ENCODE measurements at places on chromosomes 1 and 21.

DNA sequence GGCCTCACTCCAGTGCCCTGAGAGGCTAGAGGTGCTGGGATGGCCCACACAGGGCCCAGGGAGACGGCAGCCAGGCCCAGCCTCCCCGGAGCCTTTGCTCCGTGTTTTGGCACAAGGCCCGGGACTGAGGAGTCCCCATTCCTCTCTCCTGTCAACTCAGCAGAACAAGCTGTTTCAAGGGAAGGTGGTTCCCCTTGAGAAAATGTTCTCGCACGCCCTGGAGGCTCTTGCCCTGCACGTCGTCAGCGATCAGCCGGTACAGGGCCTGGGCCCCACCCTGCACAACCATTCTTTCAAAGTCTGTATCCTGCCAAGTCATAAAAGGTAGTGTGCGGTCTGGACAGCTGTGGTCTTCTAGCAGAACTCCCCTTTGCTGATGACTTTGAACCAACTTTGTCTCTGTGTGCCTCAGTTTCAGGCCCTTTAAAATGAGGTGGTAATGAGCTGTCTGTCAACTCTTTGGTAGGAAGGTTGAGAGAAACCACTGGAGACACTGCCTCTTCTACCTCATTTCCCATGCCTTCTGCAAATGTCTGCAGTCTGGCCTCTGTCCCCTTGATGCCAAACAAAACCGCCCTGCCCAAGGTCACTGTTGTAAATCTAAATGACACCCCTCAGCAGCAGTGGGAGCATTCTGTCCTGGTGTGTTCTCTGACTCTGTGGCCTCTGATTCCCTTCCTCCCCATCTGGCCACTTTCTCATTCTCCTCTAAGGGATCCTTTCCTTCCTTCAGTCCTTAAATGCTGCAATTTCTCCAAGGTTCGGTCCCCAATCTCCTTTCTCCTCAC lies 138.6 kb upstream of the JUN start:
- DNase-seq = no peak

GRCh38 chr1:39928809-39929587 lies 25.9 kb upstream of the MFSD2A start:
- DNase-seq = no peak

- DNase-seq = no peak
Observed at GRCh38 chr1:18007391-18008041, 100.1 kb upstream of the IGSF21 start.

- DNase-seq = no peak
Observed at GRCh38 chr21:31983120-31983519, 110.3 kb downstream of the HUNK start.

GRCh38 chr1:3837685-3838084 lies 19.3 kb downstream of the CEP104 start:
- DNase-seq = no peak

- no peak for DNase-seq
Observed at GRCh38 chr21:27536319-27536718, 569.4 kb upstream of the ADAMTS5 start.

DNA sequence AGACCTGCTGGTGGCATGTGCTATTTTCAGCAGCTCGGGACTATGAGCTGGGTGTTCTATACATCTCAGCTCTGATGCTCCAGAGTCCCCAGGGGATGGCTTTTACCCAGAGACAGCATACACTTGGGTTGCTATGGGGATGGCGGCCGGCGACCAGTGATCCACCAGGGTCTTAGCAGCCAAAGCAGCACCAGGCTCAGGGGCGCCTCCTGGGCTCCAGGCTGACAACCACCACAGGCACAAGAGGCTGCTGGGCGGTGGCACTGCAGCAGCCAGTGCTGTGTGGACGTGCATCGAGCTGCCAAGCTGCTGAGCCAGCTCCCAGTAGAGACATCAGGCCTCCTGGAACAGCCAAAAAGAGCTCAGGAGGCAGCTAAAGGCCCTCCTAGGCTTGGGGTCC lies 37.6 kb upstream of the CLSTN1 start:
- no peak for DNase-seq

GRCh38 chr1:172322219-172323061 lies 98.0 kb upstream of the C1orf105 start:
- no peak for DNase-seq

DNA sequence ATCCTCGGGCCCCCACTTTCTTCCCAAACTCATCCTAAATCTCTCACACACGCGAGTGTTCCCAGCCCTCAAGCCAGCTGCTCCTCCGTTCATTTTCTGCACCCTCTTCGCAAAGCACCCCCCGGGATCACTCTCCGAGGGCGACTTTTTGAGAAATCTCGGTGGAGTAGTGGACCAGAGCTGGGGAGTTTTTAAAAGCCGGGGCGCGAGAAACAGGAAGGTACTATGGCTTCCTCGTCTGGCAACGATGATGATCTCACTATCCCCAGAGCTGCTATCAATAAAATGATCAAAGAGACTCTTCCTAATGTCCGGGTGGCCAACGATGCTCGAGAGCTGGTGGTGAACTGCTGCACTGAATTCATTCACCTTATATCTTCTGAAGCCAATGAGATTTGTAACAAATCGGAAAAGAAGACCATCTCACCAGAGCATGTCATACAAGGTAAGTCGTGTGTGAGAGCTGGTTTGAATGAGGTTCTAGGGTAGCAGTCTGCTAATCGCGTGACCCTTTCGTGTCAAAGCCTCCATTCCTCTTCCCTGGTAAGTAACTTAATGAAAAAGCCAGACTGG lies 800 bp downstream of the DR1 start:
- peak; percentile 51 for DNase-seq

DNA sequence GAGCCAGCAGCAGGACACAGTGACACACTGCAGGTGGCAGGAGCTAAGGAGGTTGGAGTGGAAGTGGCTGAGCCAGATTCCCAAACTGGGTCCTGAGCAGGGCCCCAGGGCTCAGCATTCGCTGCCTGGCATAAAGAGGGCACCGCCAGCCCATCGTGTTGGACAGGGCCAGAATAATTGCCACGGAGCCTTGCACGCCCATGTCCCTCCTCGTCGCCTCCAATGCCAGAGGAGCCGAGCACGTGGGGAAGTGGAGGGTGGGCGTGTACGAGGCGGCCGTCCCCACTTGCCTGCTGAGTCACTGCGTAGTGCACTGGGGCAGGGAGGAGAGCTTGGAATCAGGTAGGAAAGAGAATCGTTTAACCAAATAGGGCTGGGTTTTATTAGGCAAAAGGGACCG lies 26.1 kb upstream of the LRRC47 start:
- no peak for DNase-seq

DNA sequence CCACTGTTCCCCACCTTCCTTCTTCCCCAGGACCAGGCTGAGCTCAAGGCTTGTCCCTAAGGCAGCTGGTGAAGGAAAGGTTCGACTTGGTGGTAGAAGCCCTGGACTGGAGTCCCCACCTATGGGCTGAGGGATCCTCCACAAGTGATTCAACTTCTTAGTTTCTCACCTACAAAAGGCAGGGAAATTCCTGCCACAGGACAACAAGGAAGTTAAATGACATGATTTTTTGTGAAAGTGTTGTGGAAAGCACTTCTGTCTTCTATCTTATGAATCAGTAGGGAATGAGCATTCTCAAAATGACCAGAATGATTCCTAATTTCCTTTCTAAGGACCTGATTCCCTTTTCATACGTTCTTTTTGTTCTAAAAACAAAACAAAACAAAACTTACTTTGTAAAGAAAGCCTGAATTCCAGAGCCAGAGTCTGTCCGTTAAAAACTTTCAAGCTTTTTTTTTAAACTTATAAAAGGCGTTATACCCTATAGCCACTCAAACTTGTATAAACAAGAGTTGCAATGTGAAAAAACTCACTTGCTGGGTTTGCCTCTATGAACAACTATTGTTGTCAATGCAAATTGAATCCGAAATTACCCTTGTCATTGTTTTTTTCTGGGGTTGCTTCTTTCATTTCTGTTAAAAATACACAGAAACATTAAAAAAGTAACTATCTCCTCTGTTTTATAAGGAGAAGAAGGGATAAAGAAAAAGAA lies 12.2 kb downstream of the KCNJ15 start:
- no peak for DNase-seq

DNA sequence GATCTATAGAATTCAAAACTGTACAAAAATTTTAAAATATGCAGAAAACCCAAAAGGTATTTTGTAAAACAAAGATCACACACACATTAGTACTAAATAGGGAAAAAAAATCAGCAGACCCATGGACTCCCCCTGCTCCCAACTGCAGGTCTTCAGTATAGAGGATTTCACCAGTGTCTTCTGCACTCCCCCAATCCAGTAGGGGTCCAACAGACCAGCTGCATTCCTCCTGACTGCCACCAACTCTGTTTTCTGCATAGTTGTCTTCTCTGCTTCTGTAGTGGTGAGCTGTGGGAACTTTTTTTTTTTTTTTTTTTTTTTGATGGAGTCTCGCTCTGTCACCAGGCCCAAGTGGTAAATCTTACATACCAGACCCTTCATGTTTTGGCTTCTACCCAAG lies 21.9 kb downstream of the CLCA2 start:
- no peak for DNase-seq

DNA sequence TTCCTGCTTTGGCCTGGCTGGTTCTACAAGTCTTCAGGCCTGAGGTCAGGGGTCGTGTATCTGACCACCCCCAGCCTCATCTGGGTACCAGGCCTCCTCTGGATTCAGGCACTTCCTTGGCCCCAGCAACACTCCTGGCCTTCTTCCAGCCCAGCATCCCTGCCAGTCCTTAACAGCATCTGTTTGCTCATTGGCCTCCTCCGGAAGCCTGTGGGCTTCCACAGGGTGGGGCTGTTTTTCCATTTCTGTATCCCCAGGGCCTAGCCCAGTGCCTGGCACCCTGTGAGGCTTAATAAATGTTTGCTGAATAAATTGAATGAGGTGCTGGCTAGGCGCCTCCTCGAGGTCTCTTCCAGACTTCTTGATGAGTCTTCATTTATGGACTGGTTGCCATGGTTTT lies 21.5 kb upstream of the GPR37L1 start:
- DNase-seq = no peak

- DNase-seq = no peak
Observed at GRCh38 chr1:116476321-116476720, 94.5 kb downstream of the CD58 start.

DNA sequence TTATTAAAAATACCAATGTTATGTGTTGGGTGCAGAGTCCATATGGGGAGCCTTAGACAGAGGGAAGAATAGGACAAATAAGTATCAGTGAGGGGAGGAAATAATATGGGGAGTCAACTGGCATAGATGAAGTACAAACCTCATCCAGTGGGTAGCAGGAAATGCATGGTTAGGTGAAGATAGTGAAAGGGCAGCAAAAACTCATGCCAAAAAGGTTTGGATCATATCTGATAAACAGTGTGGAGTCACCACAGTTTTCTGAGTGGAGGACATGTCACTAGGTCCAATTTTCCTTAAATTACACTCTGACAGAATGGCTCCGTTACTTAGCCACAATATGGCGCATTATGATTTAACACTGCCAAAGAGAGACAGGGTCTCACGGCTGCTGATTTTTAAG lies 10.3 kb downstream of the DUSP23 start:
- DNase-seq = no peak

DNA sequence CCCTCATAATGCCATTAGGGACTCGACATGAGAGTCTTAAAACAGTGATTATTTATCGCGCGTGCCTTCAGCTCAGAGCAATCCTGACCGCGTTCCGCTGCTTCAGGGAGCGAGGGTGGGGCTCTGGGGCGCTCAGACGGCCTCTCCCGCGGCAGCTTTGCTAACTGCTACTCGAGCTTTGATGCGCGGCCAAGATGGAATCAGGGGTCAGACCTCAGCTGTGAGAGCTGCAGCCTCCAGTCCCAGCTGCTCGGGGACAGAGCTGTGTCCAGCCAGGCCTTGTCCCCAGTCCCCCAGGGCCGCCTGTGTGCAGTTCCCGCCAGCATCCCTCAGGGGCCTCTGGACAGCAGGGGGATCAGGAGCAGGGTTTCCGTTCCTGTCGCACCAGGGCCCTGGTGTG lies 104.6 kb upstream of the TTC34 start:
- no peak for DNase-seq

DNA sequence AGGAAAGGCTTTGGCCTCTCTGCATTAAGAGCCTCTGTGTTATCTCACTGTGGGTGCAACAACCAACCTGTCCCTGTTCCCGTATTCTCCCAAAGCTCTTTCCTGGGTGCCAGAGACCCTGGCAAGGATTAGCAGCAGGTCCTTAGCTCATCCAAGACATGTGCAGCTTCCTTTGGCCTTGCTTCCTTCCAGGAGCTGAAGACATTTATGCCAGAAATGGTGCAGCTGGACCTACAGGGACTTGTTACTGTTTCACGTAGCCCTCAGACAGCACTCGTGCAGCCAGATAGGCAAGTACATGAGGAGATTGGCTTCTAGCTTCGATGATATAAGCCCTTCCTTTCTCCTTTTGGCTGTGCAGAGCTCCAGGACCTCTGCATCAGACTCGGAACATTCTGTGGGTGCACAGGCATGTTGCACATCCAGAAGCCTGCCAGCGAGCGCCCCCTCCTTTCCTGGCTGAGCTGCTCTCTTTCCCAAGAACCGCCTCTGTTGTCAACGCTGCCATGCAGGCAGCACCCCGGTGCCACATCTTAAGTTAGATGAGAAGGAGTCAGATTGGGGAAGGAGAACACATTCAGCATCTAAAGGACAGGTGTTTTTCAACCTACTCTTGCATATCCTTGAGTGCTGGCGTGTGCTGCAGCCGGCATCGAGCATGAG lies 284.5 kb upstream of the PLXNA2 start:
- DNase-seq = no peak

DNA sequence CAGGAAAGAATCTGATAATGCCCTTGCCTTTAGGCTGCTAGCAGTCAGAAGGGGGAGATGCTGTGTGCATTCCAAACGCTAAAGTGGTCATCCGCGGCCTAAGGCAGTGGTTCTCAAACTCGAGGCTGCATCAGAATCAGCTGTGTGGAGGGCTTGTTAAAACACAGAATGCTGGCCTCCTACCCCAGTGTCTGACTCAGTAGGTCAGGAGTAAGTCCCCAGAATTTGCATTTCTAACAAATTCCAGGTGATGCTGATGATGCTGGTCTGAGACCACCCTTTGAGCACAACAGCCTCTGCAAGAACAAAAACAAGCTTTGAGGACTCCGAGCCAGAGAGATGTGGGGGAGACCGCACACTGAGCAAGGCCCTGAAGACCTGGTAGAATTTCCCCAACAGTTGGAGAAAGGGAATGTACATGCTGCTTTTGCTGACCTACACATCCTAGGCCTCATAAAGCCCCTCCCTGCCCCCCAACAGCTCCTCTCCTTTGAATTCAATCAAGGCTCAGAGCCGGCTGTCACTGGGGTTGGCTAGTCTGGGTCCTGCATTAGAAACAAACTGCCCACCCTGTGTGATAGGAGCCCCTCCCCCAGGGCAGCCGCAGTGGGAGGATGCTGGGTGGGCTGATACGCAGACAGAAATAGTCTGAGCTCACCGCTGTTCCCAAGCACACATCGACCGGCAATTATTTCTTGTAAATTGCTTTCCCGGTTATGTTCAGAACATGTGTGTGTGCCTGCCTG lies 27.1 kb downstream of the SHISAL2A start:
- DNase-seq = no peak

- DNase-seq = no peak
Observed at GRCh38 chr1:235112297-235113182, 16.1 kb downstream of the TOMM20 start.

Measured in liver (tissue), 10 donors.